NCI-H226 (cell line): ENCODE measurements at places on chromosomes 6 and 20.

- no peak for DNase-seq
Measured at GRCh38 chr6:49551866-49552129, 1.3 kb downstream of the C6orf141 start.

DNA sequence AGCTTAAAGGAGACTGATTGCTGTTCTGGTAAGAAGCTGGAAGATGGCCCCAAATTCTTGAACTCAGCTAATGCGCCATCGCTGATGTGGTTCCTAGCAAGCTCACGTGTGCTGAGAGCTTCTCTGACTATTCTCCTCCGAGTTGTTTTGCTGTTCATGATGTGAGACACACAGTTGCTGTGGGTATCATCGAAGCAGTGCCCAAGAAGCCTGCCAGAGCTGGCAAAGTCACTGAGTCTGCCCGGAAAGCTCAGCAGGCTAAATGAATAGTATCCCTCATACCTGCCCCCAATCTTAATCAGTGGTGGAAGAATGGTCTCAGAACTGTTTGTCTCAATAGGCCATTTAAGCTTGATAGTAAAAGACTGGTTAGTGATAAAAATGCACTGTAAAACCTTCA, 28.3 kb upstream of the BCLAF1 start:
- no peak for DNase-seq

- no peak for DNase-seq
Measured at GRCh38 chr6:148593130-148593812, 153.6 kb upstream of the UST start.

DNA sequence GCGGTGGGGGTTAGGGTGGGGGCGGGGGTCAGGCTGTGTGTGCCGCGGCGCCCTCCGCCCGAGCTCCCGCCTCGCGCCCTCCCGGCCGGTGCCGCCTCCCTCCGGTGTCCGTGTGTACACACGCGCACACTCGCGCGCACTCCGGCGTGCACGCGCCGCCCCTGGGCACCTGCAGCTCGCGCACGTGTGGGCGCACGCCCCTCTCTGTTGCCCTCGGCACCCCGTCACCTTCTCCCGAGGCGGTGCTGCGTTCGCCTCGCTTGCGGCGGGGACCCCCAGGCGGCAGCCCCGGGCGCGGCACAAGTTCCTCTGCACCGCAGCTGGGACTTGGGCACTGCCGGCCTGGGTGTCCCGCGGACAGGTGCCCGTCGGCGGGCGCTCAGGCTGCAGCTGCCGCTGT, 525 bp downstream of the MACROD2 start:
- no peak for DNase-seq

GRCh38 chr6:17816921-17817611, 110.3 kb upstream of the NUP153 start:
- no peak for DNase-seq

- peak; percentile 8 for DNase-seq
Measured at GRCh38 chr20:62066339-62066982, 780 bp upstream of the TAF4 start.

- no peak for DNase-seq
Measured at GRCh38 chr6:127347178-127347577, 3.8 kb upstream of the ECHDC1 start.

GRCh38 chr6:133704371-133704770, 184.5 kb upstream of the TCF21 start:
- no peak for DNase-seq

GRCh38 chr6:169250660-169251059, 3.0 kb downstream of the THBS2 start:
- peak; percentile 85 for DNase-seq

DNA sequence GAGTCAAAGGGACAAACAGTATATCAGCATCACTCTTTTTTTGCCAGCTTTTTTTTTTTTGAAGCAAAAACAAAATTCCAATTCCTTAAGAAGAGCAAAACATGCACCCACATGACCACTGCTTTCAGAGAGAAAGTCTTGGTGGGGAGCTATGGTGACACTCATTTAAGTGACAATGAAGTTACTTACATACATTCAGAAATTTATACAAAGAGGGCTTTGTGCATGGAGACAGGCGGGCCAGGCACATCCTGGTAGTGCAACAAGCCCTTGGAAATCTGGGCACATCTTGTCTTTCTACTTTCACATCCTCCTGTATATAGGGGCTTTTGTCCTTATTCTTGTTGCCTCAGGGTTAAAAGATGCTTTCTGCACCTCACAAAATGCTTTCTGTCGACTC, 55.9 kb downstream of the IL22RA2 start:
- no peak for DNase-seq

DNA sequence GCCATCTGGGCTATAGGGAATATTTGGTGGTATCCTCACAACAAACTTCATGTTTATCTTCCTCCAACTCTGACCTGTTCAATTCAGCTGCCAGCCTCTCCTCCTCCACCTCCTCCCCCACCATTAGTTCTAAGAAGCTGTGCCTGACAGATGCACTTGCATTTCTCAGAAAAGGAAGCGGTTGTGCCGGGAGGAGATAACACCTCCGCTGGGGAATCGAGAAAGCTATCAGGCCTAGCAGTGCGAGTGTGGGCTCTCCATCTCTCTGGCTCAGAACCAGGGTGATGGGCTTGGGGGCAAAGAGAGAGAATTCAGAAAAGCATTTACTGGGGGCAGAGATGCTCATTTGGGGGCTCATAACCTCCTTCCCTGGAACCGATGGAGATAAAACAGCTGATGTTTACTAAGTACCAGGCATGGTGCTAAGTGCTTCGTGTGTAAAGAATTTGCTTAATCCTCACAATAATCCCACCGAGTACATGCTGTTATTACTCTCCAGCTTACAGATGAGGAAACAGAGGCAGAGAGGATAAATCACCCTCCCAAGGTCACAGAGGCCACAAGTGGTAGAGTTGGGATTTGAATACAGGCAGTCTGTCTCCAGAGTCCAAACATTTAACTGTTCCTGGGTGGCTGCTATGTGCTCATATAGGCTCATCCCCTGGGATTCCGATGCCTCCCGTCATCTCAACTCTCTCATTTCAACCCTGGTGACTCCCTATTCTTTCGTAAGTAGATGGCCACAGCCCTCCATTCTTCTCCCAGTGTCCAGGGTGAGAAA, 38.3 kb downstream of the COX4I2 start:
- DNase-seq = peak; percentile 85

- DNase-seq = no peak
Measured at GRCh38 chr20:59165891-59166709, 2.5 kb downstream of the ZNF831 start.

DNA sequence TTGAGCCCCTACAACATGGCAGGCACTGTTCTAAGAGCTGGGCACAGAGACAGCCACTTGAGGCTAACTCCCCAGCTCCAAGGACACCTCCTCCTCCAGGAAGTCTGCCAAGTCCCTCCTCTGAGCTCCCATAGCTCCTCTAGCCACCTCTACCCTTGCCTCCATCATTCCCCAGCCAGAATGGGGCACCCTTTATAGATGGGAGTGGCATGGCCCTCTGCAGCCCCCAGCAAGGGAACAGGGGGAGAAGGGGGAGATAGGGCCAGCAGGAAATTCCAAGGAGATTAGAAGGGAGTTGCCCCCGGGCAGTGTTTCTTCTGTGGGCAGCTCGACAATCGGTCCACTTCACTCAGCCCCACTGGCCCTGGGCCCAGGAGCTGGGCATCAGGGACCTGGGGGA, 19.7 kb upstream of the TLDC2 start:
- DNase-seq = peak; percentile 96

GRCh38 chr6:22926790-22927354, 357.5 kb downstream of the HDGFL1 start:
- no peak for DNase-seq

GRCh38 chr6:139965393-139965792, 590.9 kb upstream of the CITED2 start:
- peak; percentile 45 for DNase-seq

GRCh38 chr20:57897156-57897874, 187.5 kb upstream of the PMEPA1 start:
- DNase-seq = no peak

DNA sequence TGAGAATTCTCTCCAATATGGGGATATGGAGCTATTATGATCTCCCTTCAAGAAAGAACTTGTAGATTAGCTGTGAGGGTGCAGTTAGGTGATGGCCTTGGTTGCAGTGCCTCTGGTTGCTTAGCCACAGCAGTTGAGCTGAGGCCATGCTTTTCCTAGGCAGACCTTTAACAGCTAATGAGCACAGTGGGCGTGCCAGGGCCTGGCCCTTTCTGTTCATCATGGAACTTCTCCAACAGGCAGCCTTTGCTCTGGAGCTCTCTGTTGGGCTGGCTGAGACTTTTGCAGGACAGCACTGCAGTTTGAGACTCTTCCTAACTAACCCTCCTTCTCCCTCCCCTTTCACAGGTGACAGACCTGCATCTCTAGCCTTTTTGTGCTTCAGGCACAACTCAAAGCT, 39.7 kb upstream of the TMEM170B start:
- no peak for DNase-seq

- peak; percentile 66 for DNase-seq
Measured at GRCh38 chr6:154613137-154613676, 102.7 kb upstream of the CNKSR3 start.

GRCh38 chr6:97669191-97670031, 386.4 kb upstream of the MMS22L start:
- DNase-seq = no peak

GRCh38 chr6:130282234-130282995, 59.7 kb upstream of the SAMD3 start:
- DNase-seq = no peak

DNA sequence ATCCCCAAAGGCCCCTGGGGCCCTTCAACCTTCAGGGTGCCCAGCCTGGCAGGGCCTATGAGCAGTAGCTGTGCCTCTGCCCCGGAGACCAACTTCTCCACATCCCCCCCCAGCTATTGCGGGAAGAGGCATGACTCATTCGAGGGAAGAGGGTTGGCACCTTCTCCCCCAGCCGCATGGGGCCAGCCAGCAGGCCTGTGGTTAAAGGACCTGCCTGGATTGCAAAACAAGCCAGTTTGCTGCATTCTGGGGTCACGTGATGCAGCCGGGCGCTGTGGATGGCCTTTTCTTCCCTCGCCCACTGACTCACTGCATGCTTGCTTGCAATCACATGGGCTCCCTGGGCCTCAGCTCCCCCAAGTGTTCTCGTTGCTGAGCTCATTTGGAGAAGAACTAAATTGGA, 182.5 kb downstream of the MAFB start:
- DNase-seq = peak; percentile 91

- no peak for DNase-seq
Measured at GRCh38 chr6:126625019-126625418, 285.1 kb downstream of the CENPW start.

GRCh38 chr20:38873050-38873581, 53.1 kb upstream of the FAM83D start:
- DNase-seq = no peak

DNA sequence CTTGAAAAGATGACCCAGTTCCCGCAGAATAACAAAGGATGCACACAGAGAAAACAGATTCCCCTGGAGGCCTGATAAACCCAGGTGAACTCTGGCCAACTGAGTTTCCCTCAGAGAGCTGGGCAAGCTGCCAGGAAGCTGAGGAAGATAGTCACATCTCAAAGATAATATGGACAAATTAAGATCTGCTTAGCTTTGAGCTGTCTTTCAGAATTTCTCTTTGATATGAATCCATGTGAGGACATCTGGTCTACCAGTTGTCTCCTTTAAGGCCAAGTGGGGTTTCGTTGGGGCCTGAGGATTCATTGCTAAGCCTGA, 59.5 kb downstream of the ID4 start:
- no peak for DNase-seq

DNA sequence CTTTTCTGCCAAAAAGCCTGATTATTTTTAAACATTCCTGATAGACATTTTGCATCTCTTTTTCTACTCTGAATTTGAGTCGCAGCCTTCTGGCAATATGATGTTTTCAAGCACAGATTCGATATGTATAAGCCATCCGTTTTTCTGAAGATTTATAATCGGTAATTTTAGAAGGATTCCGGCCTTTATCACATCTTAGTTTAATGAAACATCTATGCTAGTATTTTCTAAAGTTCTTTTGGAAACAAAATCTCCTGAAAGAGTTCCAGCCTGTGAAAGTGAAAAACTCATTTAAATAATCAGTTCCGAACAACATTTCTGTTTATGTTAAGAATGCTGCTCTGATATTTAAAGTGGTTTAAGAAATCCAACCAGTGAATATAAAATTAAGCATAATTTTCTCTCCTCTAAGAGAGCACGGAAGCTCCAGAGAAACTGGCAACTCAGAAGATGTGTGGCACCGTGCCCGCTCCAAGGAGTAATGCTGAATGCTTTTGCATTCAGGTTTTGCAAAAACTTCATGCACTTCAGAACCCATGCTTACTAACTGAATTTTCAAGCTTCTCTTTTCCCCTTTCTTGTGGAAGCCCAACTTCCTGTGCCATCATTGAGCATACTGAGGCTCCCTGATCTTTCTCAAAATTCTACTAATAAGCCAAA, 20.7 kb downstream of the NDUFAF4 start:
- DNase-seq = no peak

- peak; percentile 83 for DNase-seq
Measured at GRCh38 chr6:161487694-161488093, 213.8 kb upstream of the AGPAT4 start.

DNA sequence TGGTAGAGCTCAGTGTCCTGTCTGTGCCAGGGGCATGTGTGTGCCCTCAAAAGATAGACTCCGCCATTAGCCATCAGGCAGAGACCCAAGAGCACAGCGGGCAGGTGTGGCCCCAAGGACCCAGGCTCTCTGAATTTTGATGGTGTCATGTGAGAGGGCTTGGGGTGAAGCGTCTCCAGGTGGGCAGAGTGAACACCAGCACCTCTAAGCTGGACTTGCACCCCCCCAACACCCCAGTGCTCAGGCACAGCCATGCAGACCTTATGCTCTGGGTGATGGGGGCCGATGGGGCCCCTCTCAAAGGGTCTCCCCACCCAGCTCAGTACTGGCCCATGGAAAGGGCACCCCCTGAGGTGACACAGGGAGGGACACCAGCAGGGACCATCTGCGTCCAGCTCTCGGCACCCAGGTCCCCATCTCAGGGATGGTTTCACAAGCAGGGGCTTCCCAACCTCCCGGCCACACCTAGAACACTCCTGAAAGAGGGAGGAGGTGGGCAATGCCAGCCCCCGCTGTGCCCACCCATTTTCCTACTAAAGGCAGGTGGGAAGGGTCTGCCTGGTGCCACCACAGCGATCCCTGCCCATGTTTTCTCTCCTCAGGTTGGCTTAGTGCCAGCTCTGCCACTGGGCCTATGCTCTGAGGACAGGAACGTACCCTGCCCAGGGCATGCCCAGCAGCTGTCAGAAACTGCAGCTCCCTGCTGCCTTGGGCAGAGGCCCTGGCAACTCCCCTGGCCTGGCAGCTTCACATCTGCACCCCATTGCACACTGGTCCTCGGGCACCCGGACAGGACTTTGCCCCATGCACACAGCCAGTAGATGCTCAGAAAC, 3.5 kb downstream of the CST7 start:
- DNase-seq = no peak

- DNase-seq = no peak
Measured at GRCh38 chr6:165842281-165842936, 179.4 kb upstream of the PDE10A start.

- DNase-seq = no peak
Measured at GRCh38 chr6:70813885-70814284, 143.0 kb downstream of the B3GAT2 start.

DNA sequence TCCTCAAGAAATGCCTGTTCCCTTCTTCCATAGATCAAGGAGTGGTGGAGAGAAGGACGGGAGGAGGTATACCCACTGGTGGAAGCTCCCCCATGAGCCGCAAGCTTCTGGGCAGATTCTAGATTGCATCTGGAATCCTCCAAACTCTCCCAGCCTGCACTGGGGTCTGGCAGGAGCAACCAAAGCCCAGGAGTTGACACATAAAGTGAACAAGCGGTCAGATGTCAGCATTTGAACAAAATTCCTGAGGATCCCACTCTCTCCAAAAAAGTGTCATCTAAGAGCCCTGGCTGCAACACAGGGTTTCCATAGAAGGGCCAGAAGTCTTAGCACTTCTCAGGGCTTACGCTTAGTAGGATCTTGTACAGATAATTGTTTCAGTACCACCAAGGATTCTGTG, 88.2 kb downstream of the KCNB1 start:
- no peak for DNase-seq
